Stimulated activated CD8-positive, alpha-beta memory T cell treated with anti-CD3 and anti-CD28 coated beads, Interleukin-4, amount 100 ng/mL, for 4 hours (primary cell): ENCODE measurements at places on chromosomes 7 and 10.

DNA sequence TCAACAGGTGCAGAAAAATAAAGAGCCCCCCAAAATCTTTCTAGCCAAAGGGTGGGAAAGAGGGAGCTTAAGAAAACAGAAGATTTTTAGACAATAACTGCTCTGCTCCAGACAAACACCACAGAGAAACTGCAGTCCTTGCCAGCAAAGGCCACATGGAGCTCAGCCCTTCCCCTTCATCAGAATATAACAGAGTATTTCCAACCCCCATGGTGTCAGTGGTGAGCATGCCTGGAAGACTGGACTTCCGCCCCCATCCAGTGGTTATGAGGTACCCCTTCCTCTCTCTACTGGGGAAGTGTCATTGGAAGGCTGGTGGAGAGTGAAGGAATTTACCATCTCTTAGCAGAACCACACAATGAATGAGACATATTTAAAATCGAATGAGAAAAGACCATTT, 1007.3 kb upstream of the CELF2 start:
- no peak for DNase-seq

DNA sequence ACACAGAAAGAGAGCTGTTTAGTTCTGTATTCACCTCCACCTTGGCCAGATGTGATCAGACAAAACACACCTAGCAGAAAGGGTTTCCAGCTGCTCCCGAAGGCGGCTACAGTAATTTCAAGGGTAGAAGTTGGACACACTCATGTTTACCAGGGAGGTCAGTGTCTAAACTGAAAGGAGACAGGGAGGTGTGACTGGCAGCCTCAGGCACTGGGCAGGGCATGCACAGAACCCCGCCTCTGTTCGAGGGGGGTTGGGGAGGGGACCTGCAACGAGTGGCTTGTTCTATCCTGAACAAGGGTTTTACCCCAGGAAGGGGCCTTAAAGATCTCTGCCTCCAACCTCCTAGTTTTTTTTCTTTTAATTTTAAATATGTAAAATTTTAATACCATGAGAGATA, 49.6 kb downstream of the BPGM start:
- DNase-seq = no peak

GRCh38 chr7:101598422-101598985, 30.6 kb downstream of the MYL10 start:
- no peak for DNase-seq

GRCh38 chr10:78960316-78960800, 108.4 kb upstream of the ZMIZ1 start:
- no peak for DNase-seq

DNA sequence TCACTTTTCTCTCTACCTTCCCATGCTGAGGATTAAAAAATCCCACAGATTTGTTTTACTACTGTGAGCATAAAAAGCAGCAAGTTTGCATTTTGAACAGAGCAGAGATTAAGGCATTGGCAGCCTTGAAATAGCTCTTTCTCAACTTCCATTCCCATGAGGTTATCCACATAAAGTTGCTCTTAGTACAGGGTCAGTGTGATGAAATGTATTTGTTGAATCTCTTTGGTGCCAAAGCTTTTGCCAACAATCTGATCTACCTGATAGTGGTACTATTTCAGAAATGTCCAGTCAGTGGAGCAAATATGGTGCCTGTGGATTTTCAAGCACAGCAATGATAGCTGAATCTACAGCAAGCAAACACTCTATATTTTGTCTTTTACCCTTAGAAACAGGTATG, 254.8 kb downstream of the INHBA start:
- DNase-seq = no peak

- no peak for DNase-seq
Measured at GRCh38 chr10:30134171-30134945, 75.0 kb upstream of the JCAD start.

DNA sequence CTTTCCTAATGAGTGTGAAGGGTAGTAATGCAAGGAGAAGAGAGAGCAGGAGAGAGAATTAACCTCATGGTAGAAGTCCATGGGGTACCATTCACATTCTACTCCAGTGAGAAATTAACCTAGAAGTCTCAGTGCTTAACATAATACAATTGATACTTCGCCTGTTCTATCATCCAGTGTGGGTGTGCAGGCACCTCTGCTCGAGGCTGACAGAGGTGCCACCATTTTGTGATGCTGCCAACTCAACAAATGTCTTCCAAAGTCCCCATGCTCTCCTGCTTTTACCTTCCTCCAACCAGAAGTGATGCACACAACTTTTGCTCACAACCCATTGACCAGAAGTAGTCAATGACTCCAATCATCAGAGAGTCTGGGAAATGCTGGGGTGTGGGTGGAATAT, 118.3 kb upstream of the LAMB4 start:
- no peak for DNase-seq

DNA sequence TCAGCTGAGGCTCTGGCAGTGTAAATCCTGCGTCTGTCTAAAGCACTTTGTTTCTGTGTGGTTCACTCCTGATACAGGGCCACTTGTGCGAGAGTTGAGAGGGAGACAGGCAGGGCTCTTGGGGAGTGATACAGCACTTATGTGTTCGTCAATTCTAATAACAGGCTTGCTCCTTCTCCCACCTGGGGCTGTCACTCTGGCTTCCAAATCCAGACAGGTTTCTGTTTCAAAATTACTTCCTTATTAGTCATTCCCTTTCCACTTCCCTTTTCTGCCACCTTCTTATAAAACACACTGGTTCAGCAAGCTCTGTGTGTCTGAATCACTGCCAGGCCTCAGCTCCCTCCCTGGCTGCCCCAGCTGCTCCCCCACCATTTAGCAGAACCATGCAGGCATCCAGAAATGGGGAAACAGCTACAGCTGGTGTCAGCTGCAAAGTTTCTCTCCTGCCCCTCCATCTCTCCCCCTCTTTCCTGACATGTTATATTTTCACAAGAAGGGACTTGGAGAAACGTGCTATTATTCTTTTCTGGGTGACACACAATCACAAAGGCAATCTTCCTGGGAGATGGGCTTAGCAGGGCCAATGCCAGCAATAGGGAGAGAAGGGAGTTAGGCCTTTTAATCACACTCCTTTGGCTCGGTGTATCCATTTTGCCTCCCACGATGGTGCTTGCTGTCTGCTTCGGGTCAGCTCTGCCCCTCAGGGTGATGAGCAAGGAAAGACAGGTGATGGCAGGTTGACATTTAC, 58.4 kb upstream of the ZNRF2 start:
- DNase-seq = no peak

DNA sequence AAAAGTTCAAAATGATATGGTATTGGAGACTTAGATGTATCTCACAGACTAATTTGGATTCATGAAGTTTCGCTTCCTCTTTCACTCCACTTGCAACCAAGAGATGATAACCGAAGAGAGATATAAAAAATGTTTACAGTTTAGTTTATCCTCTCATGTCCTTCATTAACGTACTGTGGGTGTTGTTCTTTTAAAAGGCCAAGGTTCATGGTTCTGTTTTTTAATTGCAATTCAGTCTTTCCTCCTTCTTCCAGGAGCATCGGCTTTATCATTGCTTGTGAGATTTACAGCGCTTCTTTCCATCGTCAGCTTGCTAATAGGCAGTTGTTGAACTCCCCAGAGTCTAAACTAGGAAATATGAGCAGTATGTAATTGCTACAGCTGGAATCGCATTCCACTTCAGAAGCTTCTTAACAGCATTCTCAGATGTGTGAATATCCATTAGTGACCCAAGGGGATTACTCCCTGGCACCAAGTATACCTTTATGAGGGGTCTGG, 75.9 kb upstream of the HGF start:
- no peak for DNase-seq

DNA sequence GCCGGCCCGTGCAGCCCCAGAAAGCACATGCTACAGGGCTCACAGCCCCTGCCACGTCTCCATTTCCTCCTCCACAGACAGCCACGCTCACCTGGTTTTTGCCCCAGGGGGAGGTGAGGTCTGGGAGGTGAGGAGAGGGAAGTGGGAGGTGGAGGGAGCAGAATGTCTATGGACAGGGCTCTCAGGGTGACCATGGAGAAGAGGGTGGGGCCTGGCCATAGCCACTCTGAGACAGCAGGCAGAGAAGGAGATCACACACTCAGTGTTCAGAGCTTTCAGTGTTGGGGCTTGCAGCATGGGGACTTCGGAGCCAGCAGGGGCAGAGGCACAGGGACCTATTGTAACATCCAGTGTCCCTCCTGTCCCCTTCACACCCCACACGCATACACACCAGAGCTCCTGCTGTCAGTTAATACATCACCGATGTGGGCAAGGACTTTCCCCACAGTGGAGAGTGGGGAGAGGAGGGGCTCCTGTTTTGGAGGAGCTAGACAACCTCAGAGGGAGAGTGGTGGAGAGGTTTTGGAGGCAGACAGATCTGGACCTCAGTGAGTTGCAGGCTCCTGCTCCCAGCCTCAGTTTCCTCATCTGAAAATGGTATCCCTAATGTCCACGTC, 14.4 kb downstream of the WDFY4 start:
- DNase-seq = no peak

GRCh38 chr7:21028186-21028585, 241.5 kb upstream of the SP8 start:
- DNase-seq = no peak

GRCh38 chr10:6916601-6917000, 336.5 kb upstream of the PRKCQ start:
- no peak for DNase-seq

DNA sequence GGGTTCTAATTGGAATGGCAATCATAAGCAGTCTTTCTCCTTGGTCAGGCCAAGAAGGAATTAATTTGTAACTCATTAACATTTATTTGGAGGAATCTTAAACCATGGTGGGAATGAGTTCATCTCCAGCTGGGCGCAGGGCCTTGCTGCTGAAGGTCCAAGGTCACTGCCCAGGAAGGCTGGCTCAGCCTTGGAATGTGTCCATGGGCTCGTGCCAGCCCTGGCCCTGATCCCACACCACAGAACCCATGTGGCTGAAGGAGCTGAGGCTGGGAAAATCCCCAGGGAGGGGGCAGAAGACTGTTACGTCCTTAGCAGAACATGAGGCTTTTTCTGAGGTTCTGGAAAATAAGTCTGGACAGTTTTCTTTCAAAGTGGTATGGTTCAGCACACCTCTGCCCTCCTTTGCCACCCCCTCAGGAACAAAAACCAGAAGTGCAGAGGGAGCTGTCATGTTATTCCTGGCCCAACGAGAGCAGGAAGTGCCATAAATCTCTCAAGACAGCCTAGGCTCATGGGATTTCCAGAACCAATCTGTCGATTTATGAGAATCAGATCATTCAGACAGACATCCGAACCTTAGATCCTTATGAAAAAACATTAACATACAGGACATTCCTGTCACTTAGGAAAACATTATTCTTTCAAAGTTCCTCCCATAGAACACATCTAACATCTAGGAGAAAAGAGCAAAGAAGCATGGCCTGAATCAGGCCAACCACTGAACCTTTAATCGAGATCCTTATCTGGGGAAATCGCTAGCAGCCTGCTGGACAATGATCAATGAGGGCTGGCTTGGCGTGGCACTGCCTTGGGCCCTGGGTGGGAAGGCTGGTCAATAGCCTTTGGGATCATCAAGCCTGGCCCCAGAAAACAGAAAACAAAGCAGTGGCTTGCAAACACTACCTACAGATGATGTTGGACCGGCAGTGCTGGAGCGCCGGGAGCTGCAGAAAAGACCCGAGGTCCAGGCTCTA, 134.3 kb downstream of the TAX1BP1 start:
- DNase-seq = no peak

DNA sequence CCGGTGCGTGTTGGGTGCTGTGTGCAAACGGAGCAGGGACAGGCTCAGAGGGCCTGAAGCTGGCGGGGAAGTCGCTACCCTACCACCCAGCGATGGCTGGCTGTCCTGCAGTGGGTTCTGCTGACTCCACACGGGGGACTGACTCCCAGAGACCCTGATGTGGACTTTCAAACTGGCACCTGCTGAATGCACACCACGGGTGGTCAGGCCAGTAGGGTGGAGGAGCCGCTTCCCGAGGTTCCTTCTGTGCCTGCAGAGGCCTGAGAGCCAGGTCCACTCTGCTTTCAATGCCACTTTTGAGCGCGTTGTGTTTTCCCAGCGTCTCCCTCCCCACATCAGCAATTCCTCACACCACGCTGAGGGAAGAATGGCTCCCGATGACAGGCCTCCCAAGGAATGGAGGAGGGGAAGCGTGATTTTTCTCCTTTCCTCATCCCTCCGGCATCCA, 135.3 kb downstream of the ADARB2 start:
- no peak for DNase-seq

DNA sequence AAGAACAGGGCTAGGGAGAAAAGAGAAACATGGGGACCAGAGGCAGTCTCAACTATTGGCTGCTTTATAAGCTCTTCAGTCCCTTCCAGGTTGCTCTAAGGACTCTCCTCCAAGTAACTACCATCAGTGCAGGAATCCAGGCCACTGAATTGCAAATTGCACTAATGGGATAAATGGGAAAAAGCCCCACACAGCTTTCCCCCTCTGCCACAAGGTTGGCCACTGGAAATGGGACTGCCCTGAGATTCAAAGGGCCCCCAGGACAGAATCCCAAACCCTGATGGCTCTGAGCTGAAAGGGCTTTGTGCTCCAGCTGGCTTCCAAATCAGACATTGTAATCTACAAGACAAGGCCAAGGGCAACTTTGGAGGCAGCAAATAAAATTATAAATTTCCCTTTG, 633.2 kb downstream of the ACTR3B start:
- DNase-seq = no peak

- DNase-seq = no peak
Measured at GRCh38 chr10:52668024-52668423, 104.6 kb downstream of the MBL2 start.

GRCh38 chr10:83871187-83872081, 267.9 kb upstream of the GHITM start:
- DNase-seq = peak; percentile 12

GRCh38 chr7:28200598-28200997, 20.0 kb upstream of the JAZF1 start:
- no peak for DNase-seq

- no peak for DNase-seq
Measured at GRCh38 chr10:101228966-101229265, 347 bp downstream of the LBX1 start.

DNA sequence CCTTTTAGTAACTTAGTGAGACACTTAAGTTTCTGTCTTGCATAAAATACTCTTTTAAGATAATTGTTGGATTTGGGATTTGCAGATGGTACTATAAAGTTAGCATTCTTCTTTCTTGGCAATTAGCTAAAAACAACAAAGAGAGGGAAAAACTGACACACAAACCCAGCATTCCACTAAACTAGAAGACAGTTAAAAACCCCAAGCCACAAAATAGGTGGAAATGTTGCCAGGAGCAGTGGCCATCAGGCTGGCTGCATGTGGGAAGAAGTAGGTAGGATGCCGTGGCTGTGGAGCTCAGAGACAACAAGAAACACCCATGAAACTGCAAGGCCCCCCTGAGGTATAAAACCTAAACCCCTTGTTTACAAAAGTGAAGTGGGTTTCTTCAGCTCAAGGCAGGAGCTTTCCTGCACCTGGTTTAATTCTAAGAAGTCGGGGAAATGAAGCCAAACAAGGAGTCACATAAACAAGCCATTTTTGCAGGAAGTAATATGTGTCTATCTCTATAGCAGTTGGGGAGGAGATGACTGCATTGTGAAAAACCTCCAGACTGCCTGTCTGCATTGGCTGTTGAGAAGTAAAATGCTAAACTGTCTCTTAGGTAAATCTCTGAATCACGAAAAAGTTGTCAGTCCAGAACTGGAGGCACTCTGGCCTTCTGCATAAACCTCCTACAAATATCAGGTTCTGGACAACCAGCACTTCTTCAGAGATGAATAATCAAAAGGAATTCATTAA, 9.5 kb downstream of the RAB18 start:
- DNase-seq = no peak
